ENCODE measurements at places on chromosomes 7 and 10. TPM values are rescaled to one million over a fixed set of nuclear protein-coding genes. Genes with fewer than 3 reads are reported as not detected.

DNA sequence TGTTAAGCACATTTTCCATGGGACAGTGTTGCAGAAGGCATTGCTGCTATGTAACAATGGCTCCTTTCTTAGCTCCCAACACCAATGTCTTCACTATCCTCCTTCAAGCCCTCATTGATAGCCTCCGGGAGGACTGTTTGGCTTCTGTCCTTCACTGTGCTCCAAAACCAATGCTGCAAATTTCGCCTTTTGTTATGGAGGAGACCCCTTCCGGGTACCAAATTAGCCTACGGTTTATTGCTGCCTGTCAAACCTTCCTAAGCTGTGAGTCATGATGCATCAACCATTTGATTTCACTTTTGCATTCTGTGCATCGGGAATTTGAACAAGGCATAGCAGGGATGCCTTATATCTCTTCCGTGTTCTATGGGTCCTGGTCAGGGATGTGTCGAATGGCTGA, 432.9 kb downstream of the GATA3 start:
- H3K4me3 ChIP-seq, result no peak overlapping the region
- no peak overlapping the region for H3K27ac ChIP-seq
- DNase-seq, result no peak
- no peaks in the 10 kb centered on the region for H3K36me3 ChIP-seq
- no peaks in the 10 kb centered on the region for H3K4me1 ChIP-seq

GRCh38 chr7:108824840-108825580, 255.3 kb downstream of the DNAJB9 start:
- H3K4me3 ChIP-seq, result no peak overlapping the region
- no peak for DNase-seq
- H3K27ac ChIP-seq, result no peak overlapping the region
- no peaks in the 10 kb centered on the region for H3K4me1 ChIP-seq
- no peaks in the 10 kb centered on the region for H3K27me3 ChIP-seq
- no peaks in the 10 kb centered on the region for H3K36me3 ChIP-seq

- H3K36me3 ChIP-seq, result no peaks in the 10 kb centered on the region
- H3K27ac ChIP-seq, result no peak overlapping the region
- no peak overlapping the region for H3K4me3 ChIP-seq
- no peaks in the 10 kb centered on the region for H3K27me3 ChIP-seq
- peaks cover 14% of the 10 kb centered on the region for H3K4me1 ChIP-seq
Measured at GRCh38 chr10:34179280-34179679, 635.8 kb downstream of the PARD3 start.

- peaks cover 14% of the 10 kb centered on the region for H3K4me1 ChIP-seq
- no peak overlapping the region for H3K4me3 ChIP-seq
- H3K36me3 ChIP-seq, result no peaks in the 10 kb centered on the region
- DNase-seq, result no peak
Measured at GRCh38 chr10:124586142-124586541, 124.5 kb downstream of the LHPP start.

GRCh38 chr7:31336202-31337001, 4.1 kb downstream of the NEUROD6 start:
- no peak for DNase-seq
- H3K36me3 ChIP-seq, result no peaks in the 10 kb centered on the region

BLNK gene
- total RNA-seq, result 2.2 TPM

PTPRN2 gene
- total RNA-seq, result 11.1 TPM

All from ovary (tissue), 10 donors.